CD4-positive, alpha-beta T cell treated with Interferon alpha-2 for 1 hour (primary cell): ENCODE measurements at places on chromosomes 13 and 19.

DNA sequence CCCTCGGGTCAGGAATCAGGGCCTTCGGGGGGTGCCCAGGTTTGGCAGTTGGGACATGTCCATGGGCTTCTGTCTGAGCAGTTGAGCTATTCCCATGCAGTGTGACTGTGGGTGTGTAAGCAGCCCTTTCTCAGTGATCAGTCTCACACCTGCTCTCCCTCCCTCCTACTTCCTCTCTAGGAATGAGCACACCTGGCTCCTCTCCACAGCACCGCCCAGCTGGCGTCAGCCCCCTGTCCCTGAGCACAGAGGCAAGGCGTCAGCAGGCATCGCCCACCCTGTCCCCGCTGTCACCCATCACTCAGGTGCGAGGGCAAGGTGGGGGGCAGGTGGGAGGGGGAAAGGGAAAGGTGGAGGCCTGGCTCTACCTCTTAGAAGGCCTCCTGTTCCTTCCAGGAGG is 25.9 kb downstream of the COMP start:
- no peak for DNase-seq

GRCh38 chr19:47377801-47378200 is 28.7 kb downstream of the DHX34 start:
- DNase-seq = no peak

GRCh38 chr13:75129331-75129730 is 352.6 kb downstream of the TBC1D4 start:
- DNase-seq = no peak

DNA sequence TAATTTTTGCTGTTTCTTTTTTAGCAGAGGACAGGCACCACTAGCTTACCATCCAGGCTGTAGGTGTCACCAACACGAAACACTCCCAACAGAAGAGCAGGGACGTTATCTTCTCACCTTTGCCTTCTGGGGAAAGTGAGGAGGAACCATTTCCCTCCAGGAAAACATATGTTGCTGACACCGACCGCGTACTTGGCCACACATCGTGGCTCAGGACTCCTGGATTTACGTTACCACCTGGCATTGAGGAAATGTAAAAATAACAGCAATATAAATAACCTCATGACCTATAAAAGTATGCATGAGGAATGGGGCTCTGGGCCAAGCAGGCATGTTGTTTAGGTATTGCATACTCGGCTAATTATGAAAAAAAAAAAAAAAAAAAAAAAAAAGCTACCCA is 525.1 kb downstream of the MYO16 start:
- DNase-seq = no peak

- DNase-seq = no peak
These were observed 33.1 kb upstream of the ZNF331 start for GRCh38 chr19:53504885-53505284.

DNA sequence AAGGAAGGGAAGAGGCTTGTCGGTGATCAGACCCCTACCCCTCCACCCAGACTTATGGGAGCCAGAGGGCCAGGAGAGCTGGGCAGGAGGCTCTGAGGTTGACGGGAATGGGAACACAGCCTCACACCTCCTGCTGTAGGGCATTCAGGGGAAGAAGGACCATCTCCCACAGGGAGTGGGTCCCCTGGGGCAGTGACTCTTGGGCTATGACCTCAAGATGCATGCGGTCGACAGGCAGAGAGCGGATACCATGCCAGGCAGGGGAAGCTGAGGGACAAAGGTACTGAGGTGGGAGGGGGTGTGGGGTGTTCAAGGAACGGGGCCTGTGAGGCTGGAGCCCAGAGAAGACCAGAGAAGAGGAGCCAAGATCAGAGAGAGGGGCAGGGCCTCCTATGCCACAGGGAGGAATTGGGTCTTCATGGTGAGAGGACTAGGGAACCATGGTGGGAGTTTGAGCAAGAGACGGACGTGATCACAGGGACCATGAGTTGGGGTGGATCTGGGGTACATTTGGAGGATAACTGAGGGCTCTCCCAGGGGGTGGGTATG is 4.6 kb upstream of the TCF3 start:
- no peak for DNase-seq

GRCh38 chr19:38634757-38635482 is 12.5 kb upstream of the ACTN4 start:
- DNase-seq = peak; percentile 69

- DNase-seq = no peak
These were observed 24.2 kb downstream of the EPN1 start for GRCh38 chr19:55699221-55699620.

GRCh38 chr19:8609279-8610040 is 1.1 kb downstream of the ADAMTS10 start:
- no peak for DNase-seq

DNA sequence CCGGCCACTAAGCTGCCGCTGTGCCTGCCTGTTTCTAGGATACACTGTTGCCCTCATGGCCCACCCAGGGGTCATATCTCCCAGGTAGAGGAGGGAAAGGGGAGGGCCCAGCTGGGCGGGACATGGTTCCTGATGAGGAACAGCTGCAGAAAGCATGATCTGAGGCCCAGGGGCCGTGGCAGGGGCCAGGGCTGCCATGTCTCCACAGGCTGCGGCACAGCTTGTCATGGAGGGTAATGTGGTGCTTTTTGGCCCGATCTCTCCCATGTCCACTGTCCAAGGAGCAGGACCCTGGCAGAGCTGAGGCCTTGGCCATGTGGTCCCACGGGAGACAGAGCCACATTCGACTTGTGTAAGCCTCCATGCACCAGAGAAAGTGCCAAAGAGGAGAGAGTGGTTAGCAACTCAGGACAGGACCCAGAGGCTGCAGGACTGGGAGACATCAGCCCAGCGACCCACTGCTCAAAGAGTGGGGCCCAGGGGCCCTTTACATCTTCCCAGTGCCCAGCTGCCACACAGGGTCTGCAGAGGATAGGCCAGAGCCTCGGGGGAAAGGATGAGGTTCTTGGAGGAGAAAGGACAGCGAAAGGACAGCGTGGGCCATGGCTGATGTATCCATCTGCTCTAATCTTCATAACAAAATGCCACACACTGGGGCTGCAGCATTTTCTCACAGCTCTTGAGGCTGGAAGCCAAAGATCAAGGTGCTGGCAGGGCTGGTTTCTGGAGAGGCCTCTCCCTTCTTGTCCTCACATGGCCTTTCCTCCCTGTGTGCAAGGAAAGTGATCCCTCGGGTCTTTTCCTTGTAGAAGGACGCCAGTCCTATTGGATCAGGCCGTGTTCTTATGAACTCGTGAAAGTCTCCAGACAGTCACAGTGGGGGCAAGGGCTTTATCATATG is 11.5 kb downstream of the POP4 start:
- DNase-seq = no peak

GRCh38 chr19:1015782-1016646 is 4.9 kb downstream of the TMEM259 start:
- no peak for DNase-seq

GRCh38 chr19:19040417-19040816 is 7.0 kb downstream of the ARMC6 start:
- no peak for DNase-seq

GRCh38 chr19:48962029-48962848 is 2.9 kb upstream of the FTL start:
- peak; percentile 53 for DNase-seq

GRCh38 chr19:16207063-16207462 is 9.4 kb downstream of the AP1M1 start:
- DNase-seq = no peak

GRCh38 chr13:113816254-113816929 is 47.5 kb downstream of the GAS6 start:
- no peak for DNase-seq

DNA sequence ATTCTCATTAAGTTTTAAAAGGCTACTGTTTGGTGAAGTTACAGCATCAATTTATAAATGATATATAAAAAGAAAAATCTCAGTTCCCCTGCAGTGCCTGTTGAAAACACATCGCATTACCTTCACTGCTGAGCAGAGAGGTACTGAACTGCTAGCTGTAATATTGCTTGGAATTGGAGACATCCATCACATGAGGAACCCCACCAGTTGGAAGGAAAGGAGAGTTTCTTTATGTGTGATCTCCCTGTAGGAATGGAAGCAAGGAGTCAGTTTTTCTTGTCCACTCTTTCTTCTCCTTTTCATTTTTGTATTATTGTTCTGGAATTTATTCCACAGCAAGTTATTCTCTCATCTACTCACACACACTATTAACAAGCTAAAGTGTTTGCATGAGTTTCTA is 1586.0 kb upstream of the PRR20A start:
- no peak for DNase-seq

GRCh38 chr13:28503182-28503967 is 8.4 kb upstream of the FLT1 start:
- DNase-seq = no peak

GRCh38 chr19:8340341-8341096 is 2.5 kb downstream of the KANK3 start:
- DNase-seq = no peak

- DNase-seq = no peak
These were observed 1566.5 kb upstream of the SLC10A2 start for GRCh38 chr13:104632736-104633135.

DNA sequence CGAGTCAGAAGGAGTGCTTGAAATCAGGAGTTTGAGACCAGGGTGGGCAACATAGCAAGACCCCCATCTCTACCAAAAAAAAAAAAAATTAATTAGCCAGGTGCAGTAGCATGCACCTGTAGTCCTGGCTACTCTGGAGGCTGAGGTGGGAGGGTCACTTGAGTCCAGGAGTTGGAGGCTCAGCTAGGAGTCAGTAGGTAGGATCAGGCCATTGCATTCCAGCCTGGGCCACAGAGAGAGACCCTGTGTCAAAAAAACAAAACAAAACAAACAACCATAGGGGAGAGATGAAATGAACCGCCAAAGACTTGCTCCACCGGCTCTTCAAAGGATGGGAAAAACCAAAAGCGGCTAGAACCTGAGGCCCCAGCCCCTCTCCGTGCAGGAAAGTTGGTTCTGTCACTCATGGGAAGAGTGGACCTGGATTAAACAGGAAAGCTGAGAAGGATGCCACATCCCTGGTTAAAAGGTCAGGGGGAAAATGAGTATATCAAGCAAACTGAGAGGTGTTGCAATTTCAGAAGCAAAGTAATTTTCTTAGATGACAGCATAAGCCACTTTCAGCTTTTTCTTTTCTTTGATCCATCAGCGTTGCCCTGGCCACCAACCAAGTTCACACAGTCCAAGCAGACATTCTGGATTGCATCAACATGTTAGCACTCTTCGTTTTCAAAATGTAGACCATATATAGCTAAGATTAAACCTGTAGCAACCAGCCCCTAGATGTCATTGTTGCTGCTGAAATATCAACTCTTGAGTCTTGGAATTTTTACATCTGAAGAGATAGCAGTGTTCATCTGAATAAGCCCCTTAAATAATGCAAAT is 8.9 kb upstream of the ZNF507 start:
- DNase-seq = no peak

DNA sequence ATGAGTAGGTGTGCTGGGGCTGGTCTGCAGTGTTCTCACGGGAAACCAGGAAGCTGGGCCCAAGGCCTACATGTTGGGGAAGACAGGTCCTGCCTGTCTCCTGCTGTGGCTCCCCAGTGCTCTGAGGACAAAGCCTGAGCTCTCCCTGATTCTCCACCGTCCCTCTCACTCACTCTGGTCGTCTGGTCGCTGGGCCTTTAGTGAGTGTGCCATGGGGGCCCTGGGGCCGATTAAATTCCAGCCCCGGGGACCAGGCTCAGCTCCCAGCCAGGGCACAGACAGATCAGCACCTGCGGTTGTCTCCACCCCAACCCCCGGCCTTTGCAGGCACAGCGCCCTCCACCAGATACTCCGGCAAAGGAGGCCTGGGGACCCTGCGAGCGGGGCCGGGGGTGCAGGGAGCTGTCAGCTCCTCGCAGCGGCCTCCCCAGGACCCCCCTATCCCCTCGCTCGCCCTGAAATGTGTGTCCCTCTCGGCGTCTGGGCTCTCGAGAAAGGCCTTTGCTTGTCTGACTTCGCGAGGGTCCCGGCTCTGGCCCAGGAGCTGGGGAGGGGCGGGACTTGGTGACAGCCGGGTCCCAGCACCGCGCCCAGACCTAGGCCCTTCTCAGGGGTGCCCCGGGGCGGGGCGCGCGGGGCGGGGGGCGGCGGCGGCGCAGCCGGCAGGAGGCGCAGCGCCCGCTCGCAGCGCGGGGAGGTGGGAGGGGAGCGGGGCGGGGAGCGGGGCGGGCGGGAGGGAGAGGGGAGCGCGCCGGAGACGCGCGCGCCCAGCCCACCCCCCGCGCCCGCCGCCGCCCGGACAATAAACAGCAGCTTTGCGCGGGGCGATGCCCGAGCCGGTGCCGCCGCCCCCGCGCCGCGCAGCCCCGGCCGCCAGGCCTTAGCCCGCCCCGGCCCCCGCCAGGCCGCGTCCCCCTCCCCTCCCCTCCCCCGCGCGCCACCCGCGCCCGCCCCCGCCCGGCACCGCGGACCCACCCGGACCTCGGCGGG is at the start of gene PALM:
Gene PALM, plus strand, starts transcription at position 782 of the 990 bp plus-strand sequence. CDS start 212 bp downstream, outside the sequence.
- no peak for DNase-seq

DNA sequence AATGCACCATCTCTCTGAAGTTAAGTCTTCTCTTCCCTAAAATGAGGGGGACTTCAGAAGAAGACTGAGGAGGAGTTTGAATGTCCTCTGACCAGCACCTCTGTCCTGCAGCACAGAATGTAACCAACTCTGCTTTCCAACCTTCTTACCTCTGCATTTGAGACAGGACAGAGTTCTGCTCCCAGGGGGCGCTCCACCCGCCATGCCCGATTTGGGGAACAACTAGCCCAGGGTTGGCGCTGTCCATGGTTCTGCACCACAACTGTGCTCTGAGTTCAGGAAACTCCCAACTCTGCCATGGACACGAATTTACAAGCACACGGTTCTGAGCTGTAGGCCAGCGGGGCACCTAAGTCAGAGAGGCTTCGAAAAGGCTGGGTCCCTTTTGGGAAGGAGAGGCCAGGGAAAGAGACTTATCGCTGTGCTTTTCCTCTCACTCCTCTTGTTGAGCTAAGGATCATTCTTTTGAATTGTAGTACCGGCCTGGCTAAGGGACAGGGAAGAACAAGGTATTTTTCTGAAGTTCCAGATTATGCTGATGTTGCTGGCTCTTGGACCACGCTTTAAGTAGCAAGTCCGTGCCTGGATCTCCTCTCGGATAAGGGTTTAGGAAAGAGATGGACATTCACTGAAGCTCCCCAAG is 22.2 kb downstream of the SIGLEC5 start:
- DNase-seq = peak; percentile 62
